GDM1 (cell line): ENCODE measurements at places on chromosomes 13 and 19.

- no peak for DNase-seq
These were observed 54.3 kb upstream of the CYP2B6 start for GRCh38 chr19:40936755-40937154.

GRCh38 chr19:17721821-17722220 lies 2.5 kb downstream of the MAP1S start:
- DNase-seq: peak; percentile 78

DNA sequence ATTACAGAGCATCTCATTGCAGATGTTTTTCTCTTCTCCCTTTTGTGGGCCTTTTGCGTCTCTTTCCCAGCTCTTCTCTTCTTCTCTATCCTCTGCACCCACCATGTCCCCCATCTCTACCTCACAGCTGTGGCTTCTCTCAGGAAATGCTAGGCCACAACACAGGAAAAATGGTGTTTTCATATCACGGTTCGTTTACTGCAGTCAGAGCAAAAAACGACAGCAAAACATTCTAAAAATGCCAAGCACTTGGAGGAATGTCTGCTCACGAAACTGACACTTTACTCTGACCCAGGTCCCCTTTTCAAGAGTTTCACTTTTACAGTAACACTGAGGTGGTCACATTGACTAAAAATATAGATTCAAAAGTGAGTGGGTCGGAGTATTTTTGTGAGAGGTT lies 152.2 kb downstream of the DCT start:
- DNase-seq: no peak

- DNase-seq: no peak
These were observed 40.6 kb downstream of the UQCRFS1 start for GRCh38 chr19:29172302-29172701.

GRCh38 chr19:14440049-14440448 lies 6.9 kb downstream of the PKN1 start:
- DNase-seq: peak; percentile 89

- DNase-seq: no peak
These were observed 1.2 kb downstream of the KL start for GRCh38 chr13:33017323-33017929.

DNA sequence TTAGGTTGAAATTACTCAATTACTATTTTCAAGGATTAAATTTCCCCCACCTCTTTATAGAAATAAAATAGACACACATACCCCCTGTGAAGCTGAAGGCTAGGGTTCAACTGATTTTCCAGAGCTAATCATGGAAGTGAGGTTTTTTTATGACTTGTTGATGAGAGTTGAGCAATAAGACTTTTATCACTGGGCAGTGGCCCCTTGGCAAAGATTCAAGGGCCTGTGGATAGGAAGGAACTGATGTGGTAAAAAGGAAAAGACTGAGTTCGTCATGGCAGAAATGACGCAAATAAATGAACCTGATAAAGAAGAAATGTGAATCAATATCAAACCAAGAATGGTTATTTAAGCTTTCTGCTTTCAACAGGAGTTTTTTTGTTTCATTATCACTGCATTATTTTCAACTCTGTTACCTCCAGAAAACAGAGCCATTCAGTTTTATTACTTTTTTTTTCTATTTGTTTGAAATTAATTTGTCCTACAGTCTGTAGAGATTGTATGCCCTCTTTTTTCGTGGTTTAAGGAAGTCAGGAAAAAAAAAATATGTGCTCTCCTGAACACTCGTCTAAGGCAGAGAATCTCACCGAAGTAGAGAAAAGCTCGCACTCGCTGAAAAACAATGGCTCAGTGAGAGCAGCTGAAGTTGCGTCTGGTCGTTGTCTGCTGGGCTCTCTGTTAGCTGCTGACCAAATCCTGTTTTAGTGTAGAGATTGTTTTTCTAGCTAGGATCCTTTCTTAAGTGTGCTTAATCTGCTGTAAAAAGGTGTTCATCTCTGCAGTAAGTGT lies 38.9 kb downstream of the STOML3 start:
- DNase-seq: no peak

GRCh38 chr13:39370554-39370953 lies 232.4 kb downstream of the LHFPL6 start:
- no peak for DNase-seq

DNA sequence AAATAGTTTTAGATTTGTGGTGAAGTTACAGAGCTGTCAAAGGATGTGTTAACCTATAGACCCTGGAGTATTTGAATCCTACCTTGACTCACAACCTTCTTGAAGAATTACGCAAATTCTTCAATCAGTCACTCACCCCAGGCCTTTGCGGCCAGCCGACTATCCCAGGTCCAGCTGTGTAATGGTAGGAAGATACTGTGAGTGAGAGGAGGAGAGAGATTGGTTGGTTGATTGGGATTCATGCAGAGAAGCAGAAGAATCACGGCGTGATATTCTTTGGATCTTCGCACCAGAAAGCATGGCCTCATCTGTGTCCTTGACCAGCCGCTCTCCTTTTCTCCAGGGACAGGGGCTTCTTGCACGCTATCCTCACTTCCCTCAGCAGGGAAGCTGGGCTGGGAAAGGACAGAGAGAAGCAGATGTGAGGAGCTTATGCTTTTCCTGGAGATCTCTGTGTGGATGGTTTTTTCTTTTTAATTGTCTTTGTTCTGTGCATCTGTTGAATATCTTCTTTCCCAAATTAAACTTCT lies 249.1 kb downstream of the GGACT start:
- DNase-seq: no peak

DNA sequence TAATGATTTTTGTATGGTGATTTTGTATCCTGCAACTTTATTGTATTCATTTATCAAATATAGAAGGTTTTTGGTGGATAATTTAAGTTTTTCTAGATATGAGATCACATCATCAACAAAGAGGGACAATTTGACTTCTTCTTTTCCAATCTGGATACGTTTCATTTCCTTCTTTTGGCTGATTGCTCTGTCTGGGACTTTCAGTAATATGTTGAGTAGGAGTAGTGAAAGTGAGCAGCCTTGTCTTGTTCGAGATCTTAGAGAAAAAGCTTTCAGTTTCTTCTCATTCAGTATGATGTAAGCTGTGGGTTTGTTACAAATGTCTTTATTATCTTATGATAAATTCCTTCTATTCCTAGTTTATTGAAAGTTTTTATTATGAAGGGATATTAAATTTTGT lies 352.0 kb upstream of the DACH1 start:
- no peak for DNase-seq

GRCh38 chr19:42401365-42402303 lies 11.5 kb upstream of the CNFN start:
- no peak for DNase-seq

- no peak for DNase-seq
These were observed 27.5 kb upstream of the KL start for GRCh38 chr13:32988608-32989289.

DNA sequence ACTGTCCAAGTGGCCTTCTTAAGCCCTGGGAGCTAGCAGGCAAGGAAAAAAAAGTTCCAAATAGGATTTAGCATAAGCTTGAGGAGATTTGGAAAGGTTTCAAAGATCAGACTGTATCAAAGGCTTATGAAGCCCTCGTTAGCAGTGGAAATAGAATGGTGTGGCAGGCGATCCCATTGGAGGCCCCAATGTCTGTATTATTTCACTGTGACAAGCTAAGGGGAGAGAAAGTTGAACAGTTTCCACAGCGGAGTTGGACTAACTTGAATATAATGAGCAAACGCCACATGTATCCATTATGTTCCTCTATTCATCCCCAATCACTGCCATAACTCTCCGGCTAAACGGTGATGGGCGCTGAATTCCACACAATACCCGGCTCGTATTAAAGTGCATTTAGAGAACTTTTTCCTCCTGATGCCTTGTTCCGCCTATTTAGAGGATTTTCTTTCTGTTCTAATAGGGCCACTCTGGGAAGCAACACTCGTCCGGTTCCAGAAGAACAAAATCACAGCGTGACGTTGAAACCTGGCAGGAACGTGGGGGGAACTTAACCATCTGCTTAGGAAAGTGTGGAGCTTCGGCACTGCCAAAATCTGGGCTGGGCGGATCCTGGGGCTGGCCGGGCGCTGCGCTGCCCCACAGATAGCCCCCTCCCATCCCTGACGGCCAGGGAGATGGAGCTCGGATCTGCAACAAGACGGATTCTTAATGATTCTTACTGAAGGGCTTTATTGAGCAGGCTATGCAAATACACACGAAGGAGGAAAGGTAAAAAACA lies 1.0 kb upstream of the PCDH8 start:
- DNase-seq: no peak

DNA sequence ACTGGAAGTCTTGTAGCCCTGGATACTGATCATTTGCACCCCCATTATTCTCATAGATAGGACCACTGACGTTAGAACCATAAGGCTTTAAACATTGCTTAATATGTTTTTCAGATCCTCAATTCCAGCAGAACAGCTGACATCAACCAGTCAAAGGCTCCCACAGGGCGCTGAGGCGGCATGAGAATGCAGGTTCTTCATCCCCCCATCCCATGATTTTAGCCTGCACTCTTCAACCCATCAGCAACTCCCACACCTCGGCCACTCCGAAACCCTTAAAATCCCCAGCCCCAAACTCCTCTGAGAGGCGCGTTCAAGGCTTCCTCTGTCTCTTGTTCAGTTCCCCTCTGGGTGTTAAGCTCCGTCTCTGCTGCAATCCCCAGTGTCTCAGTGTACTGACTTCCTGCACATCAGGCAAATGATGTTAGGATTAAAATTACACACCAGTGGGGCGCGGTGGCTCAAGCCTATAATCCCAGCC lies 24.3 kb upstream of the LAMP1 start:
- DNase-seq: no peak
